Activated CD8-positive, alpha-beta memory T cell treated with anti-CD3 and anti-CD28 coated beads for 4 hours (primary cell): ENCODE measurements at places on chromosomes 13 and 19.

- no peak for DNase-seq
These were observed 7.8 kb downstream of the MAG start for GRCh38 chr19:35299523-35300338.

- peak; percentile 40 for DNase-seq
These were observed 4.3 kb upstream of the ZNF17 start for GRCh38 chr19:57406516-57407123.

- DNase-seq = no peak
These were observed 163.7 kb downstream of the URI1 start for GRCh38 chr19:30105727-30106126.

GRCh38 chr19:10292206-10292788 lies 2.5 kb downstream of the ICAM5 start:
- peak; percentile 62 for DNase-seq

DNA sequence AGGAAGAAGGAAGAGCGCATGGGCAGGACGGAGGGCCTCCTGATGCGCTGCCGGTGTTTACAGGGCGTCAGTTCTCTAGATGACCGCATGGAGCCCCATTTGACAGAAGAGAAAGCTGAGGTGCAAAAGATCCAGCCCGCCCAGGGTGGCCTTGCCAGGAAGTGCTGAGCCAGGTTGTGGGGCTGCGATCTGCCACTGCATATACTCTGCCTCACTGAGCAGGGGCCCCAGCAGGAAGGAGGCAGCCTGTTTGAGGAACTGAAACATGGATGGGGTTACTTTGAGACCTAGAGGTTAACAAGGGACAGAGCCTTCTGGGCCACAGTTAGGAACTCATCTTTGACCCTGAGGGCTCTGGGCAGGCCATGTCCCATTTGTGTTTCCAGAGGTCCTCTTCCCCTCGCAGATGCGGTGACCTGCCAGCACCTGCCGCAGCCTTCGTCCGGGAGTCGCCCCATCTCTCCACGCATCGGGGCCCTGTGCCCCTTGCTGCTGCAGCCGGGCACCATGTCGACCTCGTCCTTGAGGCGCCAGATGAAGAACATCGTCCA lies 3.2 kb downstream of the EPN1 start:
- DNase-seq = no peak

DNA sequence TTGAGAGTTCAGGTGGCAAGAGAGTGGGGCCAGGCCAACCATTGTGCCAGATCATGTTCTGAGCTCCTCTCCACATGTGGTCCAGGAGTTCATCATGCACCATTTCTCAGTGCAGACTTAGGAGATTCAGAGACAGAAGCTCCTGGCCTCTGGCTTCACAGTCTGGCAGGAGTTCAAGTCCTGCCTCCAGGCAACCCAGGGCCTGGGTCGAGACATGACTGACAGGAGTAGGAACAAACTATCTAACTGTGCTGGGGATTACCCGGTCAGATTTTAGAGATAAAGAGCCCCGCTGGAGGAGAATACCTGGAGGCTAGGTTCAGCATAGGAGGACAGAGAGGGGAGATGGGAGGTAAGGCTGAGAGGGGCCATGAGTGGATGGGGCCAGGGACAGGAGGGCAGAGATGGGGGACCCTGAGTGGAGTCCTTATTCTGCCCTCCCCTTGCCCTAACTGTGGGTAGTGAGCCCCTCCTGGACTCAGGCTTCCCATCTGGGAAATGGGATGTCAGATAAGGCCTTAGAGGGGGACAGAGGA lies 906 bp upstream of the CYP4F11 start:
- DNase-seq = no peak

DNA sequence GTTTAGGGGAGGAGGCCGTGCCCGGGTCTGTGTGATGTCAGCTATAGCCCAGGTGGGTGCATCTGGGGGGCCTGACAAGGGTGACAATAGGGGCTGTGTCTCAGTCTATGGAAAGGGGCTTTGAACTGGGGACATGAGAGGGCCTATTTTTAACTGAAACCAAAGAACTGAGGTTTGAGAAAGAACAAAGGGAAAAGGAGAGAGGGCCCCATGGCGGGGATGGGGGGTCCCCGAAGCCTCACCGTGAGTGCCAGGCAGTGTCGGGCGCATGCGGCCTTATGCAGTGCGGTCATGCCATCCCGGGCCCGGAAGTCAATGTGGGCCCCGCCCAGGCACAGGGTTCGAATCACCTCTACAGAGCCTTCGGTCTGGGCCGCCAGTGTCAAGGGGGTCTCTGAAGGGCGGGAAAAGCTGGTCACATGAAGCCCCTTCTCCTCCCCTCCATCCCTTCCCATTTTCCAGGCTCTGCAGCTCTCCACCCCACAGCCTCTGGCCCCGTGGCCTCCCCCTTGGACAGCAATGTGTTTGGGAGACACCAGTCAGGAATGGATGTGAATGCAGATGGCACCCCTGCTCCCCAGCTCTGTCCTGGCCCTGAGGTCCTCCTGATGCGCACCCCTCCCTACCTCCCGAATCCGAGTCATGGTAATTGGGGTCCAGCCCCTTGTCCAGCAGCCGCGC lies 5.9 kb downstream of the SHANK1 start:
- no peak for DNase-seq

DNA sequence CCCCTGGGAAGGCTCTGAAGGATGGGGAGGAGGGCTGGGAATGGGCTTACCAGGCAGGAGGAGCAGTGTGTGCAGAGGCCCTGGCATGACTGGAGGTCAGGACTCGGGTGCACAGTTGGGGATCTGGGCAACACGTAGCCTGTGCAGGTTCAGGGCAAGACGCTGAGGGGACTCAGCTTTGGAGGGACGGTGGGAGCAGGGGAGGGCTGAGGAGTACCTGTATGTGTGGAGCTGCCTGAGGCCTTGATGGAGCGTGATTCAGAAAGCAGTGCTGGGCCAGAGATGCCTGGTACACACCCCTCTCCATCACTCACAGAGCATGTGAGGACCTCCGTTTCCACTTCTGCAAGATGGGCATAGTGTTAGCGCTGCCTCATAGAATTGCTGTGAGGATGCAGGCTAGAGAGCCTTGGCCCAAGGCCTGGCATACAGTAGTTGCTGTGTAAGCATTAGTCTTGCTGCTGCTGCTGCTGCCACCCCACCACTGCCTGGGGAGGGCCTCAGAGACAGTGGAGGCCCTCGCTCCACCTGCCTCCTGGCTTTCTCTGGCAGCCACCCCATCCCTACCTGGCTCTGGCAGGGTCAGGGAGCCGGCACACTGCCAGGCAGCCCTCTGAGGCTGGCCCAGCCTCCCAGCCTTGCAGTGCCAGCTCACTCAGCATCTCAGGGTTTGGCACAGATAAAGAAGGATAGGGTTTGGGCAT lies 2.4 kb downstream of the PAK4 start:
- DNase-seq = no peak

- DNase-seq = no peak
These were observed 22.6 kb downstream of the ELF1 start for GRCh38 chr13:40996426-40997092.

- DNase-seq = no peak
These were observed 16.7 kb upstream of the FCGBP start for GRCh38 chr19:39951065-39951650.
